ENCODE measurements at places on chromosomes 7 and 10.

- no peak for DNase-seq
These were observed 439.7 kb upstream of the IGFBP3 start for GRCh38 chr7:46360811-46361210.

- no peak for DNase-seq
These were observed 3.4 kb downstream of the CLDN3 start for GRCh38 chr7:73766556-73767229.

DNA sequence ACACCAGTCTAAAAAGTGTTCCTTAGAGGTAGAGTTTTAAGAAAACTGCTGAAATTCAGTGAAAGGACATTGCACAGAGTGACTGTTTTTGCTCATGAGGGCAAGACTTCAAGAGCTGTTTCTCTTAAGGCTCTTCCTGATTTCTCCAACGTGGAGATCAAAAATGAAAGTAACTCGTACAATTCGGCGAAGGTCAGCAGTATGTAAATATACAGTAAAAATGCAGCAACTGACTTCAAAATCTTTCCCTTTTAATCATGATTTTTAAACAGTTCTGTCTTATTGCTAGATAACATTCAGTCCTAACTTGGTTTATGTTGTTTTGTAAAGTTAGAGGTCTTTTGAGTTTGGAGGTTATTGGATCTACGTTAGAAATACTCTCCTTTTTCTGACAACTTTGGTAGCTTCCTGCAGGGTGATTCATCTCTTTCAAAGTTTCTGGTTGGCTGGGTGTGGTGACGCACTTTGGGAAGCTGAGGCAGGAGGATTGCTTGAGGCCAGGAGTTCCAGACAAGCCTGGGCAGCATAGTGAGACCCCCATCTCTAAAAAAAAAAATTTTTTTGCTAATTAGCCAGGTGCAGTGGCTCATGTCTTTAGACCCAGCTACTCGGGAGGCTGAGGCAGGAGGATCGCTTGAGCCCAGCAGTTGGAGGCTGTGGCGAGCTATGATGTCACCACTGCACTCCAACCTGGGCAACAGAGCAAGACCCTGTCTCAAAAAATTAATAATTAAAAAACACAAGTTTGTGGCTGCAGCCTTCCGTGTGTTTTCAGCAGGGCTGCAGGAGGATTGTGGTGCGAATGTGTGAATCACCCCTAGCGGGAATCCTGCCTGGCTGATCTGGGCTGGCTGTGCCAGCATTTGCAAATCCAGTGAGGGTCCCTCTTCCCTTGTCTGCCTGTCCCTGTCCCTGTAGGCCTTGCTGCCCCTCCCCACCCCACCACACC lies 29.2 kb upstream of the AP5Z1 start:
- no peak for DNase-seq

DNA sequence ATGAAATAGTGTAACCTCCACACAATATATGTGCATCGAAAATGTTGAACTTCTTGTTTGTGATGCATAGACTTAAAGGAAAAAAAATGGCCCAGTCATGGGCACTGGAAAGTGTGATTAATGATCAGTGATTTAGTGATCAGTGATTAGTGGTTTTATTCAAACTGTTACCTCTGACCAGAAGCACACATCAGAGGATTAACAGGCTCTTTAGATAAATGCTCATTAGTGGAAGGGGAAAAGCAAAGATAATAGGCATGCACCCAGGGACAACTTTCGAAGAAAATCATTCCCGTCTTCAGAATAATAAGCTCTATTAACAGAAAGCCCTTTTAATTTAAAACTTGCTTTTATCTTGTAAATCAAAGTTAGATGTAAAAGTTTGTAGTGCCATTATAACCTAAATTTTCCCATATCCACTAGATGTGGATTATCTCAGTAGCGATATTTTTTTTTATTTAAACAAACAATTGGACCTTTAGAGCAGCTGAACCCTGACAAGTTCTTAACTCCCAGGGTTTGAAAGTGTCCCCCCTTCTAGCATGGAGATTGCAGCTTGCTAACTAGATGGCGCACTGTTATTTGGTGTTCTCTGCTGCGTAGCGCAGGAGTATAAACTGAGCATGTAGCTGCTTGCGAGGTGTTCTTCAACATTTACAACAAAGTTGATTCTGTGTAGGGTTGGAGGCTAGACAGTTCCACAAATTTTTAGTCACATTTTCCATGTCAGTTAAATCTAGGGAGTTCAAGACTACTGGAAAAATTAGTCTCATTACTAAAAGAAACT lies at the start of gene CREB5:
TSS of gene CREB5 (plus strand) at position 643 of the 787 bp plus-strand sequence. CDS start 397 bp downstream, outside the sequence.
- no peak for DNase-seq

- DNase-seq, result no peak
These were observed 34.5 kb upstream of the FRMD4A start for GRCh38 chr10:14365266-14365665.
